GM12864 (cell line): ENCODE measurements at places on chromosomes 13 and 19.

DNA sequence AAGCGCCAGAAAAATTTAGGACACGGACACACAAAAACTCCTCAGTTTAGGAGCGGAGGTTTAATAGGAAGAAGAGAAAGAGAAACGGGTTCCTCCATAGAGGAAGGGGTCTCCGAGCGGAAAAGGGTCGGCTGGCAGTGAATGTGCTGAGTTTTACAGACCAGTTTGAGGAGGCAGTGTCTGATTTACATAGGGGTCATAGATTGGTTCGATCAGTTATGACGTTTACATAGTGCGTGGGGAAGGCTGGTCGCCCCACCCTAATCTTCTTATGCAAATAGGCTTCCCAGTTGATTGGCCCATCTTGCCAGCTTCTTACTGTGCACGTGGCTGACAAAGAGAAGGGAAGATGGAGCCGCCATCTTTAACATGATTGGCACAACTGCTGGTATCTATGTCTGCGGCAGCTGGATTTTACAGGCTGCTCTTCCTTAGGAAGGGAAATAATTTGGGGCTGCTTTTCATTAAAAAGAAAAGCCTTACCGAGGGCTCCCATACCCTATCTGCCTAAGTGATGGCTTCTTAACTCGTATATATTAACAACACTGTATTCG is 1.2 kb upstream of the ZNF225 start:
- DNase-seq: no peak

DNA sequence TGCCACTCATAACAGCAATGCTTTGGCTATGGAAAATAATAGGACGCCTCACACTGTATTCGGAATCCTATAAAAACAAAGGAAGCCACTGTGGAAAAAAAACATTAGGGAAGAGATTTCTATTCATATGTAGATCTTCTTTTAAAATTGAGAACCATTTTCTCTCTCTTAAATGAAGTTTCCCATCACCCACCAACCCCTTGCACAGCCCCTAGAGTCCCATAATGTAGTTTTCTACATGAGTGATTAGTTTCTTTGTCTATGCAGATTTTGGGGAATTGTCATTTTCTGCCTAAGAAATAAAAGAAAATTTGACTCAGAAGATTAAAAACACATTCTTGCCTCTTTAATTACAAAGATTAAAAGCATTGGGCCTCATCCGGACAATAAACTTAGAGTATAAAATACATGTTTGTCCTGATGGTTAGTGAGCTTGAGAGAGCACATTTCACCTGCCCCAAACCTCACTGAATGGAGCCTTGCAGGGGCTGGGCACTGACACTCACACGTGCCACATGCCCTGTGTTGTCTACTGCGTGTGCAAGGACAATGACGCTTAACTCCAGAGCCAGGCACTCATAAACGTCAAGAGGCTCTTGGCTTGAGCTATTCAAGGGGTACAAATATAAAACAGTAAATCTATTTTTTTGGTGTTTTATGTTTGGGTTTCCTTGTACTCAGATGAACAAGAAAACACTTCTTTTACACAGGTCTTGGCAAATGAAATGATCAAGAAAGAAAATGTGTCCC is 40.0 kb upstream of the KL start:
- DNase-seq: no peak

GRCh38 chr19:44807162-44807561 is 1.7 kb upstream of the BCAM start:
- DNase-seq: no peak

- no peak for DNase-seq
Measured at GRCh38 chr13:19961924-19962323, 3.4 kb downstream of the ZMYM2 start.

DNA sequence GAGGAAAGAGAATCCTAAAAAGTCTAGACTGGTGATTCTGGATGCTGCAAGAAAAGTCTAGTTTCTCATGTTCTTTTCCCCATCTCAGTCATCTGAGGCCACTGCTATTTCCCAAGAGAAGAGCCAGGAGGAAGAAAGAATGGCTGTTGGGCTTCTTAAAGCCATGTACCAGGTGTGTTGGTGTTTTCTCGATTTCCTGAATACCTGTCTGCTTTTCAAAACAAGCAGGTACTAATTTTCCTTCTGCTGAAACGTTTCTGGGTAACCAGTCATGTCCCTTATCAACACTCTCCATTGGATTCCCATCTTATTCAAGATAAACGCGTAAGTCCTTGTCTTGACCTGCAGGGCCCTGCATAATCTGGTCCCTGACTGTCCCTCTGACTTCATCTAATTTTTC is 1.1 kb downstream of the ZNF570 start:
- DNase-seq: no peak

DNA sequence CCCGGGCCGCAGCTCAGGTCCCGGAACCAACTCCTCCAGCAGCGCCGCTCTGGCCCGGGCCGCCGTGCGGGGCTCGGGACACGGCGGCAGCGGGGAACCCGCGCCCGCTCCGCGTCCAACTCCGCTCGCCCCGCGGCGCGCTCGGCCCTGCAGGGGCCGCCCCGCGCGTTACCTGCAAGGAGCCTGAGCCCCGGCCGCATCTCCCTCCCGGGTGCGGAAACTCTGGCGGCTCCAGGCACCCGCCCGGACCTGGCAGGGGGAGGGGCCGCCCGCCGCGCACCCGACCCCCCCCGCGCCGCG is at the start of gene TMTC4:
TSS of gene TMTC4 (minus strand) at position 224 of the 300 bp plus-strand sequence. CDS start 4,433 bp downstream, outside the sequence.
- DNase-seq: no peak

DNA sequence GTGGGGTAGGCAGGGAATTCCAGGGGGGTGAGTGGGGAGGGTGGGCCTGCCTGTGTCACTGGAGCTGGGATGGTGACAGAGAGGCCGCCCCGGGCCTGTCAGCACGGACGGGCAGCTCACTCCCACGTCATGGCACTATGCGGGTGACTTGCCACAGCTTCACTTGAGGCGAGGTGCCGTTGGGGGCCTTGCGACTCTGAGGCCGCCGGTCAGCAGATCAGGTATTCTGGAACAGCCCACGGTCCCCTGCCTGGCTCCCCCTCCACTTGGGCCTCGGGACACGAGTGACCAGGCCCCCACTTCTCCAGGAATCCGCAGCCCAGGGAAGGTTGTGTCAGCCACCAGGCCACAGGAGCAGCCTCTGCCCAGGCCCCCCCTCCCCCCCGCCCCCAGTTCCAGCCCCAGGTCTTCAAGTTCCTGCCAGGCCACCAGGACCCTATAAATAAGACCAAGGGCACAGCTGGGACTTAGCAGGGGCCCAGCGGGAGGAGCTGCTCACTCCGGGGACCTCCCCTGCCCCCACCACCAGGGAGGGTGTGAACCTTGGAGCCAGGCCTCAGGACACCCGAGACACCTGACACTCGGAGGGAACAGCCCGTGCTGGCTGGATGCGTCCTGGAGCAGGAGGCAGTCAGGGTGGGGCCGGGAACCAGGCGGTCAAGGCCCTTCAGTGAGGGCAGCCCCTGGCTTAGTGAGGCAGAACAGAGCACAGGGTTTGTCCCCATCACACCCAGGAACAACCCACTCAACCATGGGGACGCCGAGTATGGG is 2.7 kb upstream of the MIDN start:
- DNase-seq: no peak

DNA sequence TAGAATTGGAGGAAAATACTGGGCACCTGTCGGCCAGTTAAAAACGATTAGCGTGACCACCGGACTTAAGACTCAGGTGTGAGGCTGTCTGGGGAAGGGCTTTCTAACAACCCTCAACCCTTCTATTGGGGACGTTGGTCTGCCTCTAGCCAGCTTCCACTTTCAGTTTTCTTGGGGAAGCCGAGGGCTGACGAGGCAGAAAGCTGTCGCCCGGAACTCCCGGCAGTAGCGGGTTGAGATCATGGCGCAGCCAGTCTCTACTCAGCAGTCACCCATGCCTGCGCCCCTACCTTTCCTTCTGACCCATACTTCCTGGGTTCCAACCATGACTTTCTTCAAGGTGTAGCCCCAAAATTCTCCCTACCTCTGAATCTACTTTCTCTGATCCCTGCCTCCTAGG is 1424.1 kb downstream of the SLITRK1 start:
- no peak for DNase-seq

DNA sequence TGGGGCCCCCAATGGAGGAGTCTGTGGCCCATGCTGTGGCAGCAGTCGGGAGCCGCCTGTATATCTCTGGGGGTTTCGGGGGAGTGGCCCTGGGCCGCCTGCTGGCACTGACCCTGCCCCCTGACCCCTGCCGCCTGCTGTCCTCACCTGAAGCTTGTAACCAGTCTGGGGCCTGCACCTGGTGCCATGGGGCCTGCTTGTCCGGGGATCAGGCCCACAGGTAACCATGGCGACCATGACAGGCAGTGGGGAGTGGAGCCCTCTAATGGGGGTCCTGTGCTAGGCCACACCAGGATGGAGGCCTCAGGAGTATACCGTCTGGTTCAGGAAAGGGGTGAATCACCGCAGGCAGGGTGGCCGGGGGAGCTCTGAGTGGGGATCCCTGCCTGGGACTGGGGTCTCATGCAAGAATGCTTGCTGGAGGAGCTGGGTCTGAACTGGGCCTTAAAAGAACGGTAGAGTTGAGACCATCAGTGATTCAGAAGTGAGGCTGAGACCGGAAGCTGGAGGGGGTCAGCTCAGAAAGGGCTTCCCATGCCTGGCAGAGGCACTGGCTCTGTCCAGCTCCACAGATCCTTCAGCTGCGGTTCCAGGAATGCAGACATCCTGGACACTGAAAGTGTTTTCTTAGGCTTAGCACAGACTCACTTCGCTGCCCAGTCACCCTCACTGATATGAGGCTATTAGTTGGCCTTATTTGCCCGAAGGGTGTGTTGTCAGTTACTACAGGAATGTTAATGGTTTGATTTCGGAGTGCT is 29.1 kb downstream of the CNFN start:
- no peak for DNase-seq

GRCh38 chr19:48192750-48193149 is 22.3 kb downstream of the ZSWIM9 start:
- no peak for DNase-seq

GRCh38 chr13:75365724-75366173 is 116.2 kb downstream of the TBC1D4 start:
- peak; percentile 79 for DNase-seq

GRCh38 chr13:30742901-30743300 is 7.6 kb downstream of the ALOX5AP start:
- DNase-seq: no peak

- no peak for DNase-seq
Measured at GRCh38 chr13:79501538-79502232, 20.7 kb downstream of the NDFIP2 start.

GRCh38 chr13:110366733-110367132 is 59.6 kb downstream of the COL4A2 start:
- no peak for DNase-seq

- DNase-seq: no peak
Measured at GRCh38 chr13:27915301-27916207, 4.2 kb upstream of the PDX1 start.

GRCh38 chr19:42270346-42271044 is 1.4 kb downstream of the CIC start:
- DNase-seq: no peak

GRCh38 chr13:100594255-100594654 is 5.7 kb upstream of the GGACT start:
- no peak for DNase-seq

DNA sequence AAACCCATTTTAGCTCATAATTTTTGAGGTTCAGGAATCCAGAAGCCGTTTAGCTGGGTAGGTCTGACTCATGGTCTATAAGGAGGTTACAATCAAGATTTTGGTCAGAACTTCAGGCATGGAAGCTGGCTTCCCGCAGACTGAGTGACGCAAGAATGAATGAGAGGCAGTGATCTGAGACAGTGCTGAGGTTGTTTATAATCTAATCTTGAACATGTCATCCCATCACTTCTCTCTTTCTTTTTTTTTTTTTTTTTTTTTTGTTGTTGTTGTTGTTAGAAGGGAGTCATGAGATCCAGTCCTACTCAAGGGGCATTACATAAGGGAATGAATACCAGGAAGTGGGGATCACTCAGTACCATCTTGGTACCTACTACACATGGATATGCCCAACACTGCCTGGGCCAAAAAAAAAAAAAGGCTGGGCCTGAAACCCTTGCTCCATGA is 217.4 kb downstream of the DLEU7 start:
- DNase-seq: no peak

GRCh38 chr19:37817180-37817981 is 38.0 kb upstream of the ZNF573 start:
- no peak for DNase-seq

- DNase-seq: no peak
Measured at GRCh38 chr13:112970552-112971287, 1.7 kb downstream of the MCF2L start.

- DNase-seq: no peak
Measured at GRCh38 chr13:112959206-112959605, 9.8 kb upstream of the MCF2L start.

- DNase-seq: no peak
Measured at GRCh38 chr13:96684469-96684868, 309.8 kb downstream of the OXGR1 start.

- DNase-seq: no peak
Measured at GRCh38 chr19:14404312-14404711, 14.8 kb downstream of the DDX39A start.

DNA sequence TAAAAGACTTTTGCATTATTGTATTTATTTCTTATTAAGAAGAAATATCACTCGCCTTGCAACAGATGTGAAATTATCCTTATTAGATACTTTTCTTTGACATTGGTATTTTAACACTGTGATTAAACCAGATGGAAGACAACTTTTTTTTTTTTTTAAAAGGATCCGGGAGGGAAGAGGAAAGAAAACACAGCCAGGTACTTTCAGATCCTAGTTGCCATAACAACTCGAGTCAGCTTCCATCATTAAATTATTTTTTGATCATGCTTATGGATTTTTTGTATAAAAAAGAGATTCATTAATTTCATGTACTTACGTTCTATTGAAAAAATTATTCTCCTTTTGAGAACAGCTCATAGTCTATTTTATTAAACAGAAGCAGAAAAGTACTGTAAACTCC is 515.7 kb downstream of the TBC1D4 start:
- no peak for DNase-seq

DNA sequence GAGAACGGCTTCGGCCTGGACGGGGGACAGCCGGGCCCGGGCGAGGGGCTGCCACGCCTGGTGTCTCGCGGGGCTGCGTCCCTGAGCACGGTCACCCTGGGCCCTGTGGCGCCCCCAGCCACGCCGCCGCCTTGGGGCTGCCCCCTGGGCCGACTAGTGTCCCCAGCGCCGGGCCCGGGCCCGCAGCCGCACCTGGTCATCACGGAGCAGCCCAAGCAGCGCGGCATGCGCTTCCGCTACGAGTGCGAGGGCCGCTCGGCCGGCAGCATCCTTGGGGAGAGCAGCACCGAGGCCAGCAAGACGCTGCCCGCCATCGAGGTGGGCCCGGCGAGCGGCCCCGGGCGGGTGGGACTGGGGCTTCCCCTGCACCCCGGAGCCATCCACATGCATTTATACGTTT is 10.7 kb downstream of the RELB start:
- no peak for DNase-seq

DNA sequence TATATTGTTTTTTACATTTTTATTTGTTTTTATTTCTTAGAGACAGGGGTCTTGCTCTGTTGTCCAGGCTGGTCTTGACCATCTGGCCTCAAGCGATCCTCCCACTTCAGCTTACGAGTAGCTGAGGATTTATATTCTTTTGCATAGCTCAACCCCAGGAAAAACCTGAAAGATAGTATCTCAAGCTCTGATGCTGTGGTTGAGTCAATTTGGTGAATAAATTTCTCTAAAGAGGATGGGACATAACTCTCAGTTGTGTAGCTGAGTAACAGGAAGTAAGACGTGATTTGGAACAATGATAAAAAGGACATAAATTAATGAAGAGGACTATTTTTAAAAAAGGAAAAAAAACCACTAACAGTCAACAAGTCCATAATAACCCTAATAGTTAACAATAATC is 79.8 kb upstream of the TNFSF11 start:
- no peak for DNase-seq

- DNase-seq: no peak
Measured at GRCh38 chr19:18416778-18417249, 2.4 kb upstream of the SSBP4 start.
